ENCODE measurements at places on chromosomes 2 and 18.

GRCh38 chr2:157479081-157480027 lies 35.5 kb upstream of the CYTIP start:
- DNase-seq, result no peak

DNA sequence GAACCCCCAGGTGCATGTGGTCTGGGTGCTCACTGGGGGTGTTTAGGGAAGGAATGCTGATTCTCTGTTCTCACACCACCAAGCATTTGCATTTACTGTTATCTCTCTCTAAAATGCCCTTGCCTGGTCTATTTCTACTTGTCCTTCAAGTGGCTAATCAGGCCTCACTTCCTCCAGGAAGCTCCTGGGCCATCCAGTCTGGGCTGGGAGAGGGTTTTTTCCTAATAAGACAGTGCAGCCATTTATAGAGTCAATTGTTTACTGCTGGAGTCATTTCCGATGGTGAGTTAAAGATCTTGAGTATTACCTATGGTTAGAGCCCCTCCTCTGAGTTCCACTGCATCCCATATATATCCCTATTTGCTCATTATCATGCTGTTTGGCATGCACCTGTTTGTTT lies 25.2 kb upstream of the ITGA6 start:
- no peak for DNase-seq

- no peak for DNase-seq
Measured at GRCh38 chr2:35973132-35973736, 382.3 kb upstream of the CRIM1 start.

GRCh38 chr2:170038734-170039133 lies 139.2 kb upstream of the MYO3B start:
- DNase-seq, result no peak

GRCh38 chr18:36532394-36532793 lies 234.9 kb downstream of the FHOD3 start:
- no peak for DNase-seq

DNA sequence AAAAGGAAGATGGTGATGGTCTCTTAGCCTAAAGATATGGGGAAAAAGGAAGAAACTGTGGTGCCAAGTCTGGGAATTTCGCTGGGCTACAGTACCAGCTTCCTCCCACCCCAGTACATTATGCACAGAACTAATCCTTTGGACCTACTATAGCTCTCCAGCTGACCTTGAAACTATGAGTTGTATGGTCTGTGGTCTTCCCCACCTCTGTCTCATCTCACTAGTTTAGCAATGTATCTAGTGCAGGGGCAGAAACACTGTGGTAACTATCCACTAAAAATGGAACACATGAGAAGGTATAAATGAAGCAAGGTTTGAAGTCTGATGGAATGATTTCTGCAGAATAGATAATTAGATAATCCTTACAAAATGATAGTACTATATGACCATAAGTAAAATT lies 190.4 kb upstream of the CCDC150 start:
- DNase-seq, result no peak

DNA sequence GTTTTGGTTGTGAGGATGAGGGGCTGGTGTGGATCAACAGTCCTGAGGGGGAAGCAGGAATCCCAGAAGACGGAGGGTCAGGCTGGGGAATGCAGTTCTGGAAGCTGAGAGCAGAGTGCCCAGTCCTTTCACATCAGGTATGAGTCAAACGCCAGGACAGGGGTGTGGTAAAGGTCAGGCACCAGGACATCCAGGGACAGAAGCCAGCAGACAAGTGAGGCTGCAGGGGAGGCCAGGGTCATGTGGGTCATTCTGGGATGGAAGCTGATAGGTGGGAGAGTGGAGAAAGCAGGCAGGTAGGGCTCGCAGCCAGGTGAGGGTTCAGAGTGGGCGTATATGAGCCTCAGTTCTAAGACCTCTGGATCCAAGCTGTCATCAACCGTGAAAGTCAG lies 12.8 kb upstream of the GNLY start:
- no peak for DNase-seq

DNA sequence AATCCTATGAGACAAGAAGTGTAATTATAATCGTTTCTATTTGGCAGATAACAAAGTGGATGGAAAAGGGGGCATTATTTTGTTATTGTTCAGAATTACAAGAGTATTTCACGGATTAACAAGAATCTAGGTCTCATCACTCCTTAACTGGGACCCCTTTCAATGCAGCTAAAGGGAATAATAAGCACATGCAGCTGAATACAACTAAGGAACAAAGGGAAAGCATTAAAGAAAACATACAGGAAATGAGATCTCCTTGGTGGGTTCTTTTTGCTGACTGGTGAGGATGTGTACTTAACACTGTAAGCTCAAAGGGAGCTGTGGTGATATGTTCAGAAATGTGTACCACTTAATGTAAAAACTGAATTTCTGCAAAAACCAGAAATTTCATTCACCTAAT lies 140.5 kb upstream of the WDSUB1 start:
- DNase-seq, result no peak

DNA sequence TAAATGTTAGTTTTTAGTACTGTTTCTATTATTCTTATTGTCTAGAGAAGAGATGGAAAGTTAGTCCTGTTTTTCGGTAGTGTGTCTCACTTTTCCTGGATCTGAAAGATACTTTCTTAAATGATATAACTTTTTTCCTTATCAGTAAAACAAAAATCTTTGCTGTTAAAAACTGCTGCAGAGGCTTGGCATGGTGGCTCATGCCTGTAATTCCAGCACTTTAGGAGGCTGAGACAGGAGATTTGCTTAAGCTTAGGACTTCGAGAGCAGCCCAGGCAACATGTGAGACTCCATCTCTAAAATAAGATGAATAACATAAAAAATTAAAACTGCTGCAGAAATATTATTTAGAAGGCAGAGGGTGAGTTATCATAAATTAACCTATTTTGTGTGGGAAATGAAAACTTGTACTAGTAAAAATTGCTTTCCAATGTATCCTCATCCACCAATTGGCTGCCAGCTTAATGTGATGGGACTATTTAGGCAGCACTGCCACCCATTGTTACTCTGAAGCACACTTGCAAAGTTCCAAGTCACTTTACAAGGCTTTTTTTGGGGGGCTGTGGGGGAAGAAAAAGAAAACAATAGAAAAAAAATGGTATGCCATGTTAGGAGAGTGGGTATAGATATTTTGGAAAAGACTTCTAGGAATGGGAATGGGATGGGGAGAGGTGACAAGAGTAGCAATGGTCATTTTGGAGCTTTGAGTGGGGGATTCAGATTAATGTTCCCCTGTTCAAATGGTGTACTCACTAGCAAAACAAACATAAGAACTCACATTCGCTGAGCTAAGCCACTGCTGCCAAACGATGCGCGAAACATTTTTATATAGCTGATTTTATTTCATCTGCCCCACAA lies 62.7 kb downstream of the MEIS1 start:
- DNase-seq, result no peak

DNA sequence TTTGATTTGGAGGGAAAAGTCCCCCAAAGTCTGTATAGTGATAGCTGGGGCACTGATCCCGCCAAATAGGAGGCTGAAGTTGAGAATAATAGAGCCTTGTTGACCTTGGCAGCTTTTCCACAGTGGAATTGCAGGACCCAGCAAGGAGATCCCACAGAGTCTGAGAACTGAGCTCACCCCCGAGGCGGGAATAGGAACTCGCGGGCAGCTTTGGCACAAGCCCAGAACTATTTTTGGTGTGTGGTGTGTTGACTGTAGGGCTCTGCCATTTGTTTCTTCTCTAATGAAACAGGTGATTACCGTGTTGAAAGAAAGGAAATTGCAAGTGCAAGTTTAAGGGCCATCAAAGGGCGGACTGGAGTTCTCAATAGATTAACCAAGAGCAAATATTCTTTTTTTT lies 34.0 kb downstream of the SH3RF3 start:
- no peak for DNase-seq

DNA sequence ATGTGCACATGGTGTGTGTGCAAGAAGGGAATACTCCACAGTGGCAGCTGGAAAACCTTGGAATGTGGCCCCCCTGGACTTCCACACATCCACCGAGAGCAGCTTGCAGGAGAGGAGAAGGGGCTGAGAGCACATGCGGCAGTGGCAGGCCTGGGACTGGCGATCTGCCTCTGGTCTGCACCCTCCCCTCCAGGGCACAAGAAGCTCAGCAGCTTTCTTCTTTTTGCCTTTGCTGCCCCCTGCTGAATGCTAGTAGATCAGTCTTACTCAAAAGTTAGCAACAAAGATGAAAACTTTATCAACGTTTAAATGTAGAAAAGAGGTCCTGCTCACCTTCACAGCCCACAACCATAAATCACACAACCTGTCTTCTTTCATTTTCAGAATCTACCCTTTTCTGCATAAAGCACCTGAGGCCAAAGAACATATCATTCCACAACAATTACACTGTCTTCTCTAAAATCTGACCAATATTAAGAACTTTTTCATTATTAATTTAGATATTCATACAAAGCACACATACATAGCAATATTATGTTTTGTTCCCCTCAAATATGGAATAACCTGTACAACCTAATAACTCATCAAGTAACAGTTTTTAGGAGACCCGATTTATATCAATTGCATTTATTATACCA lies 34.6 kb downstream of the TGFBRAP1 start:
- DNase-seq, result peak; percentile 54

DNA sequence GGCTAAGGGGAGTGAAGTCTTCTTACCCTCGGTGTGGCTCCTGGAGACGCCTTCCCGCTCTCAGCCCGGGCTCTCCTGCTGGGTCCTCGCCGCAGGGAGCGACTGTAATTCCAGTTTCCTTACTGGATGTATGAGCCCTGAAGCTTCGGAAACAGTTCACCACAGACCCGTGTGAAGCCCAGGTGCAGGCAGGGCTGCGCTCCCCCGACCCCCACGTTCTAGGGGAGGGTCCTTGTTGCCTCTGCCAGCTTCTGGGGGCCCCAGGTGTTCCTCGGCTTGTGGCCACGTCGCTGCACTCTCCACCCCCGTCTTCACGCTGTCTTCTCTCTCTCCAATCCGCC lies 5.1 kb upstream of the ASB1 start:
- DNase-seq, result no peak

DNA sequence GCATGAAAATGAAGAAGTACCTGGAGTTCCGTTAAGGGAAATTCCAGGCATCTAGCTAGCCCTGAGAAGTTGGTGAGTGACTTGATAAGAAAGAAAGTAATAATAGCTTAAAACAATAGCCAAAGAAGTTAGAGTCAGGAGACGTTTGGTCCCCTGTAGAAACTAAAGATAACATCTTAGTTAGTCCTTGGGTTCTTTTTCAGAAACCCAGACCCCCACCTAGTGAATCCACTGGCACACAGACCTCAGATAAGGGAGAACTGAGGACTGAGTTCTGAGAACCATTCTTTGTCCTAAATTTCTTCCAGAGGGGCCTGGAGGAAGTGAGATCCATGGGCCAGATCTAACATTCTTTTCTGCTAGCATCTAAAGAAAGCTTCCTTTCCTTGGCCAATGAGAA lies 335.4 kb downstream of the SLC4A3 start:
- no peak for DNase-seq

DNA sequence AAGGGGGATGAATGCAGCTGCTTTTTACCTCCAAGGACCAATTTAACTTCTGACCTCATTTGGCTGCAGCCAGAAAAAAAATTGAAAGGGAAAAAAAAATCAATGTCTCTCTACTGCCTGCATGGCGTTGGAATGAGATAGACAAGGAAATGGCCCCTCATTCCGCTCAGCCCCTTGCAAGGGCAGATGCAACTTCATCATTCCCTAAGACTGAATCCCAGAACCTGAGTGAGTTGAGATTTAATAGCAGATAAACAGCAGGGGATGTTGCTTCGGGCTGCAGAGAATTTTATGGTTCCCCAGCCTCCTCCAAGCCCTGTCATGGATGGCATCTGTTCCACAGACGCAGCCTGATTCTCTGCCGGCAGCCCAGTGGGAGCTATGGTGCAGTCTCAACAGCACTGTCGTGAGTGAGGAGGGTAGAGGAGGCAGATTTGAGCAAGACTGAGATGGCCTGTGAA lies 49.0 kb downstream of the CAPN13 start:
- no peak for DNase-seq

Measured in right kidney (tissue), 9 donors.